ENCODE measurements at places on chromosomes 1 and 21. TPM values are rescaled to one million over a fixed set of nuclear protein-coding genes. Genes with fewer than 3 reads are reported as not detected.
A peak's percentile ranks its signal among the peaks of the same experiment; 100 is the strongest.

Gene TNFRSF8
- not detected for total RNA-seq

Gene RGS4
- total RNA-seq, result not detected

Gene OR2T35
- not detected for total RNA-seq

Gene ARTN
- 0.27 TPM for total RNA-seq

Gene MFSD2A
- 3.1 TPM for total RNA-seq

Gene RAB7B
- total RNA-seq, result 2.6 TPM

Gene MECR
- 19.5 TPM for total RNA-seq

GRCh38 chr21:25314247-25314646 is 293.0 kb downstream of the MRPL39 start:
- DNase-seq, result no peak

DNA sequence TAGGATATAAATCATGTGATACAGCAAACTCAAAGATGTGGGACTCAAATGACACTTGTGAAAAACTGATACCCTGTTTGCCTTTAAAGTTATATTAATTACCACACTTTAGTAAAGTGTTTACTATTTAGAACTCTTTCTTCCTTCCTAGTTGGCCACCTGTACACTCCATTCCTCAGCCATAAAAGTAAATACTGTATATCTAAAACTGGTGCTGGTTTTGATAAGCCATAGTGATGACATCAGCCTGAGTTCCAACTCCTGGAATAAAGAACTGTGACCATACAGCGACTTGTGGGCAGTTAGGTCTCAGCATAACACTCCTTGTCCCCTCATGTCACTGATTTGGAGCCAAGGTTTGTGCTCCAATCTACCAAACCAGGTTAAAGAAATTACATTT is 2.8 kb downstream of the PTGER3 start:
- DNase-seq, result no peak

DNA sequence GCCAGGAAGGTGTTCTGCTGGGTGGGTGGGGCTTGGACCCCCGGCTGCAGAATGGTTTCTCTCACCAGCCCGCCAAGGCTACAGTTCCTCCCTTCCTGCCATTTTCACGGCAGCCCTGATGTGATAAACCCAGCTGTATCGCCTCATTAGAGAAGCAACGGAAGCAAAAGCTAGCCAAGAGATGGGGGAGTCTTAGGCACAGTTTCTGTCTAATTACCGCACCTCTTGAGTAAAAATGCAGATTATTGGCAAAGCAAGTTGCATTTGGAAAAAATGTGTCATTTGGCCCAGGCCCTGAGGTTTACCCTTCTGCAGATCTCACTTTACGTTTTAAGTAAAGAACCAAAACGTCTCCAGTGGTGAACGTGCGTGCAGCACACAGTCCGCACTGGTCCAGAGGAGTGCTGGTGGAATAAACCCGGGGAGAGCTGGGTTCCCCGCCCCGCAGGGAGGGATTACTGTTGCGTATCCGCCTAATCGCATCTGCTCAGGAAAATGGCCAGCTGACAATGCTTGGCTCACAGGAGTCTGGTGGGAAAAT is 109.9 kb downstream of the GALNT2 start:
- DNase-seq, result no peak

DNA sequence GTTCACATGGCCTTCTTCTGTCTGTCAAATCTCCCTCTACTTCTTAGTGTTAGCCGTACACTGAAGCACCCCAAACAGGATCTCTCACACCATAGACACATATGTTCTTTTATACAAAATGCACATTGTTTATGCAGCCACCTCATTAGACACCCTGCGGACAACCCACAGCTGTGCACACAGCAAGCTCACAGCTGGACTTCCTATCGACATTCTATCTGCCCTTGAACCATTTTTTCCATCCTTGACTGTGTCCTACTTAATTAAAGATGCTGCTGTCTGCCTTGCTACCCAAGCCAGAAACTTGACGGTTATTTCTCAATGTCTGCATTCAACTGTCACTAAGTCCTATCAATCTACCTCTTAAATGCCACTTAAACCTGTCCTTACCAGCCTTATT is 3.2 kb upstream of the ZBTB21 start:
- no peak for DNase-seq

- no peak for DNase-seq
Measured at GRCh38 chr1:8184301-8184700, 133.6 kb upstream of the SLC45A1 start.

DNA sequence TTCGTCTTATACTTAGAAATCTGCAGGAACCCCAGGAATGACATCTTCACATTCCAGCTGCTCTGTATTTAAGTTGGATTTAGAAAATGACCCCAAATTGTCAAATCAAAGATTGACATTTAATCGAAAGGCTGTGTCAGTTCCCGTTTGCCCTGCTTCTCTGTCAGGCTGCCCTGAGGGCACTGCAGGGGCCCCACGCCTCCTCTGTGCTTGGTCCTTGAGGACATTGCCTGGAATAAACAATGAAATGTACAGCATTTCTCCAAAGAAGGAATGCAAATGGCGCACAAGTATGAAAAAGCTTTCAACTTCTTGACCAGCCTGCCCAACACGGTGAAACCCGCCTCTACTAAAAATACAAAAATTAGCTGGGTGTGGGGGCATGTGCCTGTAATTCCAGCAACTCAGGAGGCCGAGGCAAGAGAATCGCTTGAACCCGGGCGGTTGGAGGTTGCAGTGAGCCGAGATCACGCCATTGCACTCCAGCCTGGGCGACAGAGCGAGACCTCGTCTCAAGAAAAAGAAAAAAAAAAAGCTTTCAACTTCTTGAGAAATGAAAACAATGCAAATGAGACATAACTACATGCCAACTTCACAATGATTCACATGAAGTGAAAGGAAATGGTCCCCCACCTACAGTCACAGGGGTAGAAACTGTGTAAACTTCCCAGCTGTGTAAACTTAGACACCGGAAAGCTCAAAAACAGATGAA is 3.0 kb downstream of the TMPRSS3 start:
- no peak for DNase-seq

GRCh38 chr1:192609110-192610079 is 26.6 kb upstream of the RGS13 start:
- no peak for DNase-seq

DNA sequence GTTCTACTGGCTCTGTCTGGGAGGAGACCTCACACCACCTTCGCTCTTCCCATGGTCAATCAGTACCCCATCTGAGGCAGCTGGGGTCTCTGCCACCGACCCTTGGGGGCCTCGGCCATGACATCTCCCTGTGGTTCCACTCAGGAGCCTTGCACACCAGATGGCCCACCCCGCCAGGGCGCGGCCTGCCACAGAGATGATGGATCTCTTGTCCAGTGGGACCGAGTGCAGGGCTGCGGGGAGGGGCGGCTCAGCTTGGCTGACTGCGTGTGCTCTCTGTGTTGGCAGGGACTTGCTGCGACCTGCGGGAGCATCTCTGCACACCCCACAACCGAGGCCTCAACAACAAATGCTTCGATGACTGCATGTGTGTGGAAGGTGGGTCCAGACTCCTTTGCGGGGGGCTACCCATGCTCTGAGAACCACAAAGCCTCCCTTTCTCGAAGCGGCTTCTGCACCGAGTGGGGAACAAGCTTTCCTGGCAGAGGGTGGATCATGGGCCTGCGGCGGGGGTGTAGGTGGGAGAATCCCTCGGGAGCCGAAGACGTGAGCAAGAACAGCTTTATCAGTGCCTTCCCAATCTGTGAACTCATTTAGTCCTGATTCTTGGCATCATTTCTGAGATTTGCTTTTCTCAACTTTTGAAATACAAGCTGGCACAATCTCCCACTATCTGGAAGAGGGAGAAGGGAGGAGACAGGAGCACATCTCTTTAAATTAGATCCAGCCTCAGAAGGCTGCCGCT is 20.9 kb upstream of the AGTRAP start:
- no peak for DNase-seq

DNA sequence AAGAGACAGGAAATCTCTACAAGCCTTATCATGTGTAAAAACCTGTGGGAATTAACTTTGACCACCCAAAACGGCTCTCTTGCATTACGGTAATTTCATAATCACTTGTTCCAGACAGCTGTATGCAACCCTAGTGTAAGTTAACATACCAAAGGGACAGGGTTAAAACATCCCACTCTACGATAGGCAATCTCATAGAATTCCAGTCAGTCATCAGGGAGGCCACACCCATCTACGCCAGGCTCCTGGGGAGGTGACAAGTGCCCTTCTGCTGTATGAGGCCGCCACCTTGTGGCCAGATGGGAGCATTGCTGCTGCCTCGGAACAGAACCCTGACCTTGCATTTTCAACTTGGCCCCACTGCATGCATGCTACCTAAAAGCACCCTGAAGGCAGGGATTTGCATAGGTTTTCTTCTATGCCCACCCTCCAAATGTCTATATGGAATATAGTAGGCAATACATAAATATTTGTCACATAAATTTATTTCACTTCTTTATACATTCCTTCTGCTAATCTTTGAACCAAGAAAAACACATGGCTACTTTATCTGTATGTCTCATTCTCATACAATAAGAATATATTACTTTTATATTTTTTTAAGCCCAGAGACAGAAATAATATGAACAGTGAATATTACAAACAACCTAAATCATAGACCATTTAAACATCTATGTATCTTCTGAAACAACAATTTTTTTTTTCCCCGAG is 12.6 kb downstream of the HSF2BP start:
- DNase-seq, result peak; percentile 89

GRCh38 chr1:152960452-152961044 is 9.9 kb upstream of the SPRR4 start:
- DNase-seq, result peak; percentile 32

DNA sequence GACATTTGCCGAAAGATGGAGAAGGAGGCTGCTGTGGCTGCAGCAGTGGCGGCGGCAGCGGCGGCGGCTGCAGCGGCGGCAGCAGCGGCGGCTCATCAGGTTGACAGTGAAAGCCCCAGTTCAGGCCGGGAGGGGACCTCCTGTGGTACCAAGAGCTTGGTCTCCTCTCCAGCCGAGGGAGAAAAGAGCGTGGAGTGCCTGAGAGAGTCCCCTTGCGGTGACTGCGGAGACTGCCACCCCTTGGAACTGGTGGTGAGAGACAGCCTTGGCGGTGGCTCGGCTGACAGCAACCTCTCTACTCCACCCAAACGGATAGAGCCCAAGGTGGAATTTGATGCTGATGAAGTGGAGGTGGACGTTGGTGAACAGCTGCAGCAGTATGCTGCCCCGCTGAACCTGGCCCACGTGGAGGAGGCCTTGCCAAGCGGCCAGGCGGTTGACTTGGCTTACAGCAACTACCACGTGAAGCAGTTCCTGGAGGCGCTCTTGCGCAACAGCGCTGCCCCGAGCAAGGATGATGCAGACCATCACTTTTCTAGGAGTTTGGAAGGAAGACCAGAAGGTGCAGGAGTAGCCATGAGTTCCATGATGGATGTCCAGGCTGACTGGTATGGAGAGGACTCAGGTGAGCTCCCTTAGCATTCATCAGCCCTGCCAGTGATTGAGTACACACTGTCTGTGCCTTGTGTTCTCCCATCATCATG is 6.3 kb downstream of the ZBTB8B start:
- no peak for DNase-seq

- no peak for DNase-seq
Measured at GRCh38 chr1:40820911-40821693, 37.5 kb downstream of the KCNQ4 start.

- DNase-seq, result no peak
Measured at GRCh38 chr1:112001436-112001835, 12.0 kb upstream of the KCND3 start.

- no peak for DNase-seq
Measured at GRCh38 chr1:76705560-76705959, 161.7 kb upstream of the ST6GALNAC5 start.

DNA sequence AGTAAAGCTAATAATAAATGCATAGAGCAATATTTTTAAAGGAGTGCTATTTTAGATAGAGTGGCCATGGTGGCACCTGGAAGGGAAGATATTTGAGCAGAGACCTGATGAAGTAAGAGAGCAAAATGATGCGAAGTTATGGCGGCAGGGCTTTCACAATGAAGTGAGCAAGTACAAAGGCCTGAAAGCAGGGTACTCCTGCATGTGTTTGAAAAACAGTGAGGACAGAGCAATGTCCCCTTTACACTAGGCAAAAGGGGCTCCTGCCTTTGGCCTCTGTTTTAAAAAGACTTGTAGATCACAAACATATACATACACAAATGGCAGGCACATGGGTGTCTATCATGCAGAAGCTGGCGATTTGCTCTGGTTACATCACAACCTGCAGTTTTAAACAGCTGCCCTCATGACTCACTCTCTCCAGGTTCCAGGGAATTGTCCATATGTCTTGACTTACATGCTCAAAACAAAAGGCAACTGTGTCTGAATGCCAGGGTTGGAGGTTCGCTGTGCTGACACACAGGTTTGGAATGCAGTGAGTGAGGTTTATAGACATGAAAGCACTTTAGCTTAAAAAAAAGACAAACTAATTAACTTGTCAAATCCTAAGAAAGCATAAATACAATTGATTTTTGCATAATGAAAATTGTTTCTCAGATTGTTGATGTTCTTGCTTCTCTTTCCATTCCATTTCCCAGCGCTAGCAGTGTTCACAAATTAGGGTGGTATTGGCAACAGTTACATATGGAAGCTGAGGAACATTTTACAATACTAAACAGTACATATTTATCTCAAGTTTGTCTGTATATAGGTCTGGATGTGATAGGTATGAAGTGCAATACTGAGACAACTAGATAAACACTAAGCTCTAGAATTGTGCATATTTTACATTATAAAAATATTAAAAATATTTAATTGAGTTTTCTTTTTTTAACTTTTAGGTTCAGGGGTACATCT is 313.9 kb downstream of the BARHL2 start:
- peak; percentile 96 for DNase-seq

GRCh38 chr1:156090138-156090839 is 8.0 kb upstream of the MEX3A start:
- DNase-seq, result no peak

DNA sequence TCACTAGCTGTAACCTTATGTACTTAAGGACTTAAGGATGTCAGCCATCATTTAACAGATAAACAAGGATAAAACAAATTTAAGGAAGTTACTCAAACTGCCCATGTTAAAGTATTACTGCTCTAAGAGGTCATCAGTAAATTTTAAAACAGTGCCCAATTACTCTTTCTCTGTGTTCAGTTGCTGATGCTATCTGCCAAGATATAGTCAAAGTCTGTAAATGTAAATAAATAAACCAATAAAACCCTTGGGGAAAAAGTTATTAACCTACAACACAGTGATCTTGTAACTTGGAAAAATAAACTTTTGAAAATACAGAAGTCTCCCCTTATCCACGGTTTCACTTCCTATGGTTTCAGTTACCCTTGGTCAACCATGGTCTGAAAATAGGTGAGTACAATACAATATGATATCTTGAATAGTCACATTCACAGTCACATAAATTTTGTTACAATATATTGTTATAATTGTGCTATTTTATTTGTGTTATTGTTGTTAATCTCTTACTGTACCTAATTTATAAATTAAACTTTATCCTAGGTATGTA is 501.8 kb downstream of the LMO4 start:
- no peak for DNase-seq

GRCh38 chr1:157894613-157895165 is 53.1 kb upstream of the CD5L start:
- DNase-seq, result no peak

DNA sequence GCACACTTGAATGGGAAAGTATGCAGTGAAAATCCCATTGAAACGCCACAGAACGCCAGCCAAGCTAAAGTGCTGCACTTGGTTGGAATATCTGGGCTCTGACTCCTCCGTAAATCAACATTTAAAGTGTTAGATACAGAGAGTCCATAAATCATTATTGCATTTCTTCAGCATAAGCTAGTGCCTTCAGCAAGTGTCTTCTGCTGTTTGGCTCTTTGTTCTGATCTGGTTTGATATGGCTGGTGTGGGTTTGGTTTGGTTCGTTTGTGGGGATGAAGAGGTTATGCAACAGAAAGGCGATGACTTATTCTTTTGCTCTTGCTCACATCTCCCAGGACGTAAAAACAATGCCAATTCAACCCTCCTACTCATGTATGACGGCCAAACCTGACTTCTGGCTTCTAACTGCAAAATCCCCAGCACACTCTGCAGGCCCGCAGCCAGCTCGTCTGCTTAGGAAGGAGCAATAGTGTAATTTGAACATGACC is 121.8 kb upstream of the ERG start:
- DNase-seq, result no peak

All from SK-MEL-5 (cell line).